Gastroesophageal sphincter (tissue), 4 donors: ENCODE measurements at places on chromosomes 4 and X. TPM values are rescaled to one million over a fixed set of nuclear protein-coding genes. Genes with fewer than 3 reads are reported as not detected.
A peak's percentile ranks its signal among the peaks of the same experiment; 100 is the strongest.

- ATAC-seq: no peak
These were observed 37.0 kb upstream of the CD99L2 start for GRCh38 chrX:150935467-150935866.

MSANTD1 gene
- total RNA-seq: 1.5 TPM

- no peak for ATAC-seq
These were observed 2.1 kb upstream of the LEF1 start for GRCh38 chr4:108170631-108171338.

DNA sequence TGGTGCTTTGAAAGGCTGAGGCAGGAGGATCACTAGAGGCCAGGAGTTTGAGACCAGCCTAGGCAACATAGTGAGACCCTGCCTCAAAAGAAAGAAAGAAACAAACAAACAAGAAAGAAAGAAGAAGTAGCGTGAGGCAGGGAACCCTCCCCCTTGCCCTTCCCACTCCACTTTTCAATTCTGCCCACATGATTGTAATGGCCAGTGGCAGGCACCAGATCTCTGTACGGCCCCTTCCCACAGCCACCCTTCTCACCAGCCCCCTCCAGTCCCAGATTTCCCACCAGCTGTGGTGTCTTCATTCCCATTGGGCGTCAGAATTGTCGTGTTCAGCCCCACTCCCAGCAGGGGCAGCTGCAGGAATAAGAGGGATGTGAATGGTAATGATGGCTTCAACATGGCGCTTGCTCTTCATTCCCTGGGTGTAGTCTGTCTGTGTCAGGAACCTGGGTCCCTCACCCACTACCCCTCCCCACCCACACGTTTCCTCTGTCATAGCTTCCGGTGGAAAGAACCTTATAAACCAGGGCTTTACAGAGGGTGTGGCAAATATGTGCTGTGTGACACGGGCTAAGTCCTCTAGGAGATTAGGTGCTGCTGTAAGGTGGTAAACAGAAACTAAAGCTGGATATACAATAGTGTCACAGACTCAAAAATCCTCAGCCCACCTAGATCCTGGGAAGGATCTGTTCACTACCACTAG, at the start of gene IL2RG:
Gene IL2RG, minus strand, starts transcription at position 437 of the 703 bp plus-strand sequence. Its CDS starts 38 bp downstream, at position 399.
- no peak for ATAC-seq

- no peak for ATAC-seq
These were observed 66.5 kb downstream of the SLIT2 start for GRCh38 chr4:20318001-20318908.

DNA sequence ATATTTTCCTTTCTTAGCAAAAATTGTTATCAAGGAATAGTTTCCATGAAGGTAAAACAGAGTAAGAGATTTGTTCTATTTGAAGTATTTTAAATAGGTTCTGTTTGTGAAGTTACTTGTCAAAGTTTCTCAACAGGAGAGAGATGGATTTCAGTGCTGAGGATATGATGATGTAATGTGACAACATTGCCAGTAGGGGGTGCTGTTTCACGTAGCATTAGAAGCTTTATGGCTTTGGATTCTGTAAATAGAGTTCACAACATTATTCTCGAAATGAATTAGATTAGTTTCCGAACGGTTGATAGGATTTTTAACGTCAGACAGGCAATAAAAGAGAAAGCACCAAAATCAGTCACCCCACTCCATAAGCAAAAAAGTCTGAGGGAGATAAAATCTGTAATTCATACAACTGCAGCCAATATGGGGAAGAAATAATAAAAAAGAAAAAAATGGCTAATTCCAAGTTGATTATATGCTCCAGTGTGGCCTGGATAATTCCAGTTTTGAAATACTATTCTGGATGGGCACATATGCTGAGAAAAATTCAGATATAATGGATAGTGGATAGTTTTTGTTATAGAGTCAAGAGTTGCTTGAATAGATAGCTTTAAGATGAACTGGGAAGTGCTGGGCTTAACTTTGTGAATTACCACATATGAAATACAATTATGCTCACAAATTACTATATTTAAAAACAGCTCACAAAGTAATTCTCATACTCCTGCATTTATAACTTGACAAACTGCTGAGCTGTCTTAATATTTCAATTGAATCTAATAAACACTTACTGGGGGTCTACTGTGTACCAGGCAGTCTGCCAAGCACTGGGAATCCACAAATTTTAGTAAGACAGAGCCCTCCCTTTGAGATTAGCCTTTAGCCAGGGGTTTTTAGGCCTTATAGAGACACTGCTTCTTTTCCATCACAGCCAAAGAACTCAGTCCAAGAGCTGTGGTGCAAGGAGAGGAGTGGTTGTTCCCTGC, 109.1 kb downstream of the GPAT3 start:
- peak; percentile 55 for ATAC-seq

- no peak for ATAC-seq
These were observed 32.3 kb downstream of the CC2D2A start for GRCh38 chr4:15501941-15502340.

- no peak for ATAC-seq
These were observed 82.4 kb downstream of the RAP1GDS1 start for GRCh38 chr4:98343626-98344025.

- no peak for ATAC-seq
These were observed 188.9 kb upstream of the BOD1L1 start for GRCh38 chr4:13816472-13816871.

- ATAC-seq: no peak
These were observed 459.1 kb downstream of the SH2D1A start for GRCh38 chrX:124805486-124805885.

GRCh38 chr4:140719686-140720085, 36.5 kb downstream of the TBC1D9 start:
- ATAC-seq: no peak

- no peak for ATAC-seq
These were observed 6.3 kb downstream of the EXOC1 start for GRCh38 chr4:55859711-55860110.

DNA sequence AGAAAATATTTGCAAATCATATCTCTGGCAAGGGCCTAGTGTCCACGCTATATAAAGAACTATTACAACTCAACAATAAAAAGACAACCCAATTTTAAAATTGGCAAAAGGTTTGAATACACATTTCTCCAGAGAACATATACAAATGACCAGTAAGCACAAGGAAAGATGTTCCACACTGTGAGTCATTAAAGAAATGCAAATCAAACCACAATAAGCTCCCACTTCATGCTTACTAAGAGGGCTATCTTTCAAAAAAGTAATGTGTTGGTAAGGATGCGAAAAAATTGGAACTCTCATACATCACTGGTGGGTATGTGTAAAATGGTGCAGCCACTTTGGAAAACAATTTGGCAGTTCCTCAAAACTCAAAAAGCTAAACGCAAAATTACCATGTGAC, 884.0 kb upstream of the INTU start:
- ATAC-seq: no peak

RBMX2 gene
- 17.6 TPM for total RNA-seq

- ATAC-seq: no peak
These were observed 148.3 kb upstream of the TLL1 start for GRCh38 chr4:165724786-165725185.

GRCh38 chr4:85531560-85532341, 56.8 kb downstream of the ARHGAP24 start:
- ATAC-seq: no peak

ADRA2C gene
- total RNA-seq: 26.5 TPM

- ATAC-seq: peak; percentile 86
These were observed at the start of gene ZNF732 for GRCh38 chr4:304969-305680. Gene ZNF732, minus strand, starts transcription at chr4:305474. Its CDS starts 164 bp downstream, at chr4:305310.

DNA sequence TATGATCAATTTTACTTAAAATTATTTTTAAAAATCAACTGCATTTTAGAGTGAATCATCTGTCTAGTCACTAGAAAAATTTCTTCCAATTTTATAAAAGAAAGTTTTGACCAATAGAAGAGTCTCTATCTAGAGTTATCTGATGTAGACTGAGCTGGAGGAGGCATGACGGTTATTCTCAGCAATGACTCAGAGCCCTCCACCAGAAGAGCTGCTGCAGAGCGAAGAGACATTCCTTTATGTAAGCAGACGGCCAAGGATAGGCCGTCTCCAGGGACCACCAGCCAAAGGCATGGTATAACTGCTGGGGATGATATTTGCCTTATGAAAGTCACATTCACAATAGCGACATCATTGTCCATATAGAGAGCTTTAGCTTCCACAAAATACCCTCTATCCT, 23.0 kb downstream of the LDB2 start:
- no peak for ATAC-seq

GRCh38 chr4:181566490-181566889, 676.7 kb upstream of the TENM3 start:
- peak; percentile 77 for ATAC-seq

GRCh38 chrX:154023276-154024000, 3.7 kb upstream of the IRAK1 start:
- ATAC-seq: no peak

SPATA18 gene
- 3.4 TPM for total RNA-seq

SSX4 gene
- not detected for total RNA-seq

- no peak for ATAC-seq
These were observed 137.1 kb downstream of the DDX53 start for GRCh38 chrX:23136816-23137215.

TMPRSS11F gene
- not detected for total RNA-seq

- no peak for ATAC-seq
These were observed 42.9 kb upstream of the INTS6L start for GRCh38 chrX:135477576-135477975.

FRMPD4 gene
- total RNA-seq: 0.31 TPM

- ATAC-seq: no peak
These were observed 23.8 kb downstream of the CENPC start for GRCh38 chr4:67521506-67521905.

- ATAC-seq: no peak
These were observed 57.6 kb upstream of the PPP2R3B start for GRCh38 chrX:444305-444704.

FRMD7 gene
- not detected for total RNA-seq

GPR50 gene
- total RNA-seq: not detected

DACH2 gene
- not detected for total RNA-seq

GRCh38 chrX:10325611-10326010, 168.8 kb downstream of the CLCN4 start:
- ATAC-seq: no peak

DNA sequence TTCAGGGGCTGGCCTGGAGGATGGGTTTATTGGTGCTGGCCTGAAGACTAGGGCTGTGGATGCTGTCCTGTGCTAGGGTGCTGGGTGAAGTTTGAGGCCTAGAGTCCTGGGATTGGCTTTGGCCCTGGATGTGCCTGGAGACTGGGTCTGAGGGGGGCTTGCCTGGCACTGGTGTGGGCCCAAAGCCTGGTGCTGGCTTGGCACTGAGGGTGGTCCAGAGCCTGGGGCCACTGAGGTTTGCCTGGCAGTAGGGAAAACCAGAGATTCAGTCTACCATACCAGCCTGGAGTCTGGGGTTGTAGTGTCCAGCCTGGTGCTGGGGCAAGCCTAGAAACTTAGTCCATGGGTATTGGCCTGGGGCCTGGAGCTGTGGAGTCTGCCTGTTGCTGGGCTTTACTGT, 16.6 kb downstream of the BMP15 start:
- ATAC-seq: no peak

DNA sequence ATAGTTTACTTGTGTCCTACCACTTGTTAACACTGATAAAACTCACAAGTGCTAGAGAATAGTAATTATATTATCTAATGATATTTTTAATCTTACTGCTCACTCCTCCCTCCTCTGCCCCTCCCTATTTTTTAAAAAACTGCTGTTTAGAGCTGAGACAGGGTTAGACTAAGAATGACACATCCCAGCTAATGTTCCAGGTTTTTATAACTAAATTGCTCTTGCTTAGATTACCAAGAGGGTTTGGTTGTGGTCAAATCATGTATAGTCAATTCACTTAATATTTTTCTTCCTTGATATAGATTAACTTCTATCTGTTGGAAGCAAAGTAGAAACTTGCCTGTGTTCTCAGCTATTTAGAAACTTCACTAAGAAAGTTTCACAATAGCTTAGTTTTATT, 60.2 kb downstream of the ATOH1 start:
- no peak for ATAC-seq

LRIT3 gene
- 0.62 TPM for total RNA-seq
